ENCODE measurements at places on chromosomes 16 and 17.

GRCh38 chr17:83122834-83123233 is 43.4 kb downstream of the METRNL start:
- DNase-seq: no peak

DNA sequence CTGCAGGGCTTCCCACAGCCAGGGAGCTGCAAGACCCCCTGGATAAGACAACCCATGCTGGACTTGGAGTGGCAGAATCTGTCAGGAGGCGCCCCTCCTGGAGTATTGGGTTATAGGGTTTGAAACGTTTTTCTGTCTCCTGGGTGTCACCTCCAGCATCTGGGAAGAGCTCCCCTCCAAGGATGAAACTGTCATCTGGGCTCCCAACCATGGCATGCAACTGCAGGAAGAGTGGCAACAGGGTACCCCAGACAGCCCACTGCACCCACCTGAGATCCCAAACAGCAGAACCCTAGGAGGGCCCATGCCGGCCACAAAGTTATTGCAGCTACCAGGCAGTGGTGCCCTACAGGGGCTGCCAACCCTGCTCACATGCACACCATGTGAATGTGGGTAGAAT is 636 bp upstream of the GSG1L start:
- no peak for DNase-seq

GRCh38 chr17:48259694-48260291 is 152.2 kb downstream of the SNX11 start:
- no peak for DNase-seq

DNA sequence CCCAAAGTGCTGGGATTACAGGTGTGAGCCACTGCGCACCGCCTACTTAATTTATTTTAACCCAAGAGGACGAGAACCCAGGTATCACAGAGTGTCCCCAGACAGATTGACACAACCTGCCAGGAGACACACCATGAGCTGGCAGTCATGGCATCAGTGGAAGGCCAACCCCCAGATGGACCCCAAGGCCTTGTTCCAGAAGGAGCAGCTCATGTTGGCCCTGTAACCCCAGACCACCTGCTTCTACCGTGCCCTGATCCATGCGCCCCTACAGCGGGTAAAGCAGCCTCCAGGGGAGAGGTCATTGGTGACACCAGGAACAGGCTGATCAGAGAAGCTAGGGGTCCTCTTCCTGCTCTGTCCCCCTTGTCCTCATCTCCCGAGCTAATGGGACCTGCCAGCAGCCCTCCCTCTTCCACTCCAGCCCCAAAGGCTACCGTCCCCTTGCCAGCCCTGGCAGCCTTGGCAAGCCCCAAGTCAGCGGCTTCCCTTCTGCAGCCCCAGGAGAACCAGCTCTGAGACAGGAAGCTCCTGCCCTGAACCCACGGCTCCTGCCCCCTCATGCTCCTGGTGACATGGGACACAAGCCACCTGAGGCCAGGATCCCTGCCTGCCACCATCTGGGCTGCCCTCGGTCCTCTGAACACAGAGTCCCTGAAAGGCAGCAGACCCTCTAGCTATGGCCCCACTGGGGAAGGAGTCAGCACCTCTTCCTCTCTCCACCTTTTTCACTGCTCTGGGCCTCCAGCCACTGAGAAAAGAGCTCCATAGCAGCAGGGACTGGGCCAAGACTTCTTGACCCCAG is 6.3 kb downstream of the SULT1A1 start:
- no peak for DNase-seq

- DNase-seq: no peak
These were observed 99.9 kb downstream of the CDK5R1 start for GRCh38 chr17:32586666-32587065.
